ENCODE measurements at places on chromosomes 5 and 9.

GRCh38 chr5:154866841-154867240 lies 8.4 kb downstream of the CNOT8 start:
- no peak for DNase-seq

- no peak for DNase-seq
These were observed 440.0 kb upstream of the WWC1 start for GRCh38 chr5:167851416-167851815.

GRCh38 chr9:81575956-81576355 lies 113.4 kb downstream of the TLE1 start:
- DNase-seq: no peak

GRCh38 chr9:104068546-104068945 lies 25.6 kb upstream of the SMC2 start:
- no peak for DNase-seq

DNA sequence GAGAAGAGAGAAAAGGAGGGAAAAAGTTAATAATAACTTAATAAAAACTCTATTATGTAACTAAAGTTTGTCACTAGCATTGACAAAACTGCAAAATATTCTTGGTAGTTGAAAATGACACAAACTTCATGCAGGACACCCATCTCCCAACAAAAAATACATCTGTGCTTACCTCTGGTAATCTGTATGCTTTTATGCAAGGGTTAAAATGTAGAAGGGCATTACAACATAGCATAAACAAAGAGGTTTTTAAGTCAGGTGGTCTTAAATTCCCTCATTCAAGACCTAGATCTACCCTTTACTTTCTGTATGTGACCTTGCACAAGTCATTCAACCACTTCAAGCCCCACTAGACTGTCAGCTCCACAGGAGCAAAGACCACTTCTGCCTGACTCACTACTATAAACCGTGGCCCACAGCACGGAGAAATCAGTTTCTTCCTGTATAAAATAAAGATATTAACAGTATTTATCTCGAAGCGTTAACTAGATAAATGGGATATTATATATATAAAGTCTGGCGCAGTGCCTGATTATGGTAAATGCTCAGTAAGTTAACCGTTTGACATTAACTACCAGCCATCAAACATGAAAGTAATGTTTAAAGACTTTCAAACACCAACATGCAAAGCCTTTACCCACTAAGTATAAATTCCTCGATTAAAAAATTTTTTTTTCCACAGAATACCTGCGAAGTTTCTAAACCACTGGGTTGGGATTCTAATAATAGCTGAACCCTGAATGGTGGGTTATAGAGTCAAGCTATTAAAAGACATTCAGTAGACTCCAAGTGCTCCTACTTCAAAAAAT lies 2.0 kb downstream of the FBXL17 start:
- DNase-seq: no peak

GRCh38 chr5:25562656-25563055 lies 917.9 kb upstream of the CDH10 start:
- DNase-seq: no peak

- no peak for DNase-seq
These were observed 70.7 kb downstream of the CSNK1G3 start for GRCh38 chr5:123582550-123583285.

DNA sequence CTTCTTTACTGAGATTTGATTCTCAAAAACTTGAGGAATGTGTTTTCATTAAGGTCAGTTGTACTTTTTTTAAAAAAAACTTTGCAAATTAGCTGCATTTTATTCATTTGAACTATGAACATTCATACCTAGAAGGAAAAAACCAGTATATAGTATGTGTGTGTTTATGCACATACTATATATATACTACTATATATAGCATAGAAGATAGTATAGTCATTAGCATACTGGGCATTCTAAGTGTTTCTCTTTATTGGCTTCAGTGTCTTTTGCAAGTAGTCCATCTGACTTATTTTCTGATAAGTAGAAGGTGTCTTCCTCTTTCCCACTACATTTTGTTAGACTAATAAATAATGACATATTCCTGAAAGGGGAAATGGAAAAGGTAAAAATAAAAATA lies 33.0 kb downstream of the ELOVL7 start:
- DNase-seq: no peak

GRCh38 chr5:149260761-149261160 lies 10.9 kb upstream of the AFAP1L1 start:
- no peak for DNase-seq

- no peak for DNase-seq
These were observed 421.4 kb upstream of the WWC1 start for GRCh38 chr5:167870055-167870454.

DNA sequence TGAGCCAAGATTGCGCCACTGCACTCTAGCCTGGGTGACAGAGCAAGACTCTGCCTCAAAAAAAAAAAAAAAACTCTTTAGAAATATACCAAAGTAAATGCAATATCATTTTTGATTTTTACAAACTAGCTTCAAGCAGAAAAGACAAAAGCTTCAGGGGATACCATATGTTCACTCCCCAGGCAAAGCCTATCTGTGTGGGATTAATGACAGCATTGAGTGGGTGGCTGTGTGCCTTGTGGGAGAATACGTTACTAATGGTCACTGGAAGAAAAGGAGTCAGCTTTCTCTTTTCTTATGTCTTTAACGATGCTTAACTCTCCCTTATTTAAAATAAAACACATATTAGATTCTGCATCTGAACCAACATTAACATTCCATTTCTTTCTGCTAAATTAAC lies 1.9 kb downstream of the PCA3 start:
- no peak for DNase-seq

DNA sequence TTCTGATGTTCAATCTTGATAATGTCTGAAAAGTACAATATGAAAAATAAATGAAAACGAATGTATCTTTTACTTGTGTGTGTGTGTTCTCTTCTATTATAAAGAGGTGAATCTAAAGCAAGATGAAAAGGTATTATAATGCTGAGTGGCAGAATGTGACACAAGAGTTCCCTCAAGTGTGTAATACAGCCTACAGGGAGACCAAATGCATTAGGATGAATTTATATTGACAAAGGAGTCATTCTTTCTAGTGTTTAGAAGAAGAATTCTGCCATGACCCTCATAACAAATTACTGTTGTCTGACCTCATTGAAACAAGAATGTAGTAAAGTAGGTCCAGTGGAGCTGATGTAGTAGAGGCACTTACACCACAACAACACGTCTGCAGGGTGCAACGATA lies 1119.0 kb upstream of the CDH10 start:
- DNase-seq: no peak

- no peak for DNase-seq
These were observed 21.4 kb upstream of the SNAPC3 start for GRCh38 chr9:15401266-15401665.

- peak; percentile 2 for DNase-seq
These were observed 554 bp downstream of the SDHA start for GRCh38 chr5:218457-219291.

DNA sequence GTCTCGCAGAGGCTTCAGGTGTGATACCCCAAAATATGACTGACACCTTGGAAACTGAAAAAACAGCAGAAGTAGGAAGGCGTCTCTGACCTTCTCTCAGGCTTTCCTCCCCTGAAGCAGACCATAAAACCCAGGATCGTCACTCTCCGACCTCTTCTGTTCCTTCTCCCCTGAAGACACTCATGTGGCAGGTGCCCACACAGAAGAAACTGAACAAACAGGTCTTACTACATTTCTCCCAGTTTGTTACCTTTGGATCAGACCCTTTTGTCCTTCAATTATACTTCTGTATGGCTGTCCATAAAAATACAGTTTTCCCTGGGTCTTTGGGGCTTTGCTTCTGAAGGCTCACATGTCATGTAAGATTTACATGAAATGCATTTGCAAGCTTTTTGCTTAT lies 10.3 kb upstream of the PRUNE2 start:
- no peak for DNase-seq

DNA sequence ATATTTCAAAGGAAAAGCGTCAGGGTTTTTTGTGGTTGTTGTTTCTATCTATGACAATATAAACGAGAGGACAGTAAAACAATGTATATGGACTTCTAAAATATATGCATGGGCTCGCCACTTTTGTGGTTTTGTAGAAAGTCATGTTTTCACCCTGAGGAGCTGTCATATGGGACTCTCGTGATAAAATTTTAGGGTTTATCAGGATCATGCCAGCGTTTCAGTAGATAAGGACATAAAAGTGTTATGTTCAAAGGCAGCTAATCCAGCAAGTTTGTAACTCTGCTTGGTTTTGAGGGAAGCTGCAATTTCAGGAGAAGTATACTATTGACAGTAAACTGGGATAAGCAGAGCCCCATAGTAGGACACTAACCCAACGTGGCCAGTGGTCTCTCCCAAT lies 120.3 kb downstream of the CDC42SE2 start:
- DNase-seq: no peak

GRCh38 chr9:137738703-137739102 lies 119.9 kb downstream of the EHMT1 start:
- DNase-seq: no peak

DNA sequence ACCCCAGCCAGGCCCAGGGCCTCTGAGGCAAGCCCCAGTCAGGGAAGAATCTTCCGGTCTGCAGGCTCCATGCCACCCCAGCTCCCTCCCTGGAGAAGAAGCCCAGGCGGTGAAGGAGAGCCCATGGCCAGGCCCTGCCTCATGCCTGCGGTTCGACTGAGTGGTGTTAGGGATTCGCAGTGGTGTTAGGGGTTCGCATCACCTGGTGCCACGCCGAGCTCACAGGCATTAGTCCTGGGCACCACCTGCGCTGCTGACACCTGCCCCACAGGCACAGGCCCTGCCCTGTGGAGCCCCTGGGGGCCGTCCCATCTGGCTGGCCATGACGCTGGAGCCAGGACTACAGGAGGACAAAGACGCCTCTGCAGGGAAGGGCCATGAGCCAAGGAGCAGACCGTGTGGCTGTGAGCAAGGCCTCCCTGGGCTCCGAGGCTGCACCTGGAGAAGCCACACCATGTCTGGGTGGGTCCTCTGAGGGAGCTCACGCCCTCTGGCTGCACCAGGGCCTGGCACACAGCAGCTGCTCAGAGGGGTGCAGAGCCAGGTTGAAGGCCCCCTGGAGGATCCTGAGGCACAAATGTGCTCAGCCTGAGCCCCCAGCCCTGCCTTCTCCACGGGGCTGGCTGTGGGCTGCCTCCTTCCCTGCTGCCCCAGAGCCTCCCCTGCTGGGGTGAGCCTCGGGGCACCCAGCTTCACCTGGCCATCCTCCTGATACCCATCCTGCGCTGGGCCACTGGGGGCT lies 27.6 kb upstream of the RNF130 start:
- DNase-seq: no peak

DNA sequence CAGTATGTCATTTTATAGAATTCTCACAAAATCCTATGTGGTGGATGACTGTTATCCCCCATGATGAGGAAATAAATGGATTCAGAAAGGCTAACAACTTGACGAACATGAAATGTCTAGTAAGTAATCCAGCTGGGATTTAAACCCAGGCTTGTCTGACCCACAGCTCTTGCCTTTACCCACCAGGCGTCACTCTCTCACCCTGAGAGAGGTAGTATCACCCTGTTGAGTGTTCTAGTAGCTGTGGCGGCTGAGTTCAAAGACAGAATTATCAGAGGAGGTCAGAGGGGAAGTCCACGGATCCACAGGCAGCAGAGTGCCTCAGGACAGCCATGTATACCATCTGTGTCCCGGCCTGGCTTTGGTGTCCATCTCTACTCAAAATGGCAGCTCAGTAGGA lies 113.8 kb downstream of the ZNF462 start:
- no peak for DNase-seq

GRCh38 chr9:96665789-96666188 lies 10.7 kb upstream of the PRXL2C start:
- DNase-seq: no peak

DNA sequence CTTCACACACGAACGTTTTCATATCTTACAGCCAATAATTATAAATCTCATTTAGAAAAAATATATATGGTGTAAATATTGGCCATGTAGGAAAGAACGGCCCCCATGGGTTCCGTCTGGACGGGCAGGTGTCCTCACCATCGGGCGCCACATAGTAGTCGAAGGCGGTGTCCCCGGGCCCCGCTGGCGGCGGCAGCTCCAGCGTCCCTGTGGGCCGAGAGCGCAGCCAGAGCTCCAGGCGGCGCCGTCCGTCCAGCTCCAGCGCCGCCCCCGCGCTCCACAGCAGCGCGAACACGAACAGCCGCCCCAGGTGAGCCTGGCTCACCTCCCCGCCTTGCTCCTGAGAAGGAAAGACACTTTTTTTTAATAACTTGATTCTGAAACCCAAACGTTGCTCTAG lies 134.6 kb downstream of the DNAH5 start:
- DNase-seq: no peak

GRCh38 chr5:122849771-122850170 lies 4.4 kb downstream of the SNX24 start:
- no peak for DNase-seq

- no peak for DNase-seq
These were observed 113.9 kb downstream of the TAF11L14 start for GRCh38 chr5:17748201-17748600.

GRCh38 chr5:139388198-139388821 lies 1.4 kb downstream of the MZB1 start:
- DNase-seq: no peak

- DNase-seq: no peak
These were observed 230.9 kb downstream of the PIK3R1 start for GRCh38 chr5:68446487-68446894.

DNA sequence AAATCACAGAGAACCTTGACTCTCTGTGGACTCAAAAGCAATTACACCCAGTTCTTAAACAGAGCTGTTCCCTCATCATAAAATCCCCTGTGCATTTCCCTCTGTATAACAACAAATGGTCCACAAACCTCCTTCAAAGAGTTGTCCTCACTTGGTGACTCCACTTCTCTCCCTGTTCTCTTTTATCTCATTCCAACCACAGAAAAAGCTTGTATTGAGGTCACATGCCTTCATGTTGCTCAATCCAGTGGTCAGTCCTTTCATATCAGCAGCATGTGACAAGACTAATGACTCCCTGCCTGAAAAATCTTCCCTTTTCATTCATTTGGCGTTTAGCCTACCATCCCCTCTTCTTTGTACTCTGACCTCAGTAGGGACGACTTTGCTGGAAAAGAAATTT lies 158.0 kb downstream of the DEPDC1B start:
- no peak for DNase-seq

DNA sequence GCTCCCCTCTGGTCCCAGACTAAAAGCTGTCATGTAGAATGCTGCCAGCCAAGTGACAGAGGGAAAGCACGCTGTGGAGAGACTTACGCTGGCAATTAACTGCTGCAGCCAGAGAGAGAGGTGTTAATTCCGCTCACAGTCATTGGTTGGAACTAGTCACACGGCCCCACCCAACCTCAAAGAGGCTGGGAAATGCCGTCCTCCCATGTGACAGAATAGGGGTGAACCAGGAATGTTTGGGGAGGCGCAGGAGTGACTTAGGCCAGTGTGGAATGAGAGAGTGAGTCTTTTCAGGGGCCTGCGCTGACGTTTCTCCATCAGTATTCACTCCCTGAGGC lies 87.6 kb downstream of the AMBP start:
- DNase-seq: no peak

GRCh38 chr5:56126487-56127179 lies 106.5 kb downstream of the ANKRD55 start:
- no peak for DNase-seq

GRCh38 chr9:32580631-32581300 lies 7.8 kb upstream of the NDUFB6 start:
- no peak for DNase-seq
